ENCODE measurements at places on chromosomes 7 and 10.

- no peak for DNase-seq
Observed at GRCh38 chr10:21202776-21203462, 305.8 kb upstream of the NEBL start.

DNA sequence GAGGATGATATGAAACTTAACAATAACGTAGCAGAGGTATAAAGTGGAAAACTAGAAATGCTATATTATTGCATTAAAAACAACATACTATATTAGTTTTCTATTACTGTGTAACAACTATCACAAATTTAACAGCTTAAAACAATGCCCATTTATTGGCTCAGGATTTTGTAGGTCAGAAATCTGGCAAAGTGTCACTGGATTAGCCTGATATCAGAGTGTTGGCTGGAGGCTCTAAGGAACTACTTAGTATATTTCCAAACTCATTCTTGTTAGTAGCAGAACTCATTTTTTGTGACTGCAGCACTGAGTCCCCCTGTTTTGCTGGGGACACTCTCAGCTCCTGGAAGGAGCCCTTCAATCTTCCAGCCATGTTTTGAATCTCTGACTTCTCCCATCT is 306.8 kb downstream of the ETV1 start:
- no peak for DNase-seq

DNA sequence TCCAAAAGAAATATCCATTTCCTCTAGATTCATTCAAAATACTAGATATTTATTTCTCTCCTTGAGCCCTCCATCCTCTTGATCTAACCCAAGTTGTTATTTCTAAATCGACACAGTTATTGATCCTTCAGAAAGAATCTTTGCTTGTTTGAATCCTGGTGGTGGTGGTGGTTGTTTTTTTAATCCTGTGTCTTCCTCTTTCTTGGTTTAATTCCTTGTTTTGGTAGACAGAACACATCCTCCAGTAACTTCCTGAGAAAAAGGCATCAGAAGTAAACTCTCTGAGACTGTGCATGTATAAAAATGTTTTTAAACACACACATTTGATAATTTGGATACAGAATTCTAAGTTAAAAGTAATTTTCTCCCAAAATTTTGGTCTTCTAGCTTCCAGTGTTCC is 49.9 kb downstream of the SIRT1 start:
- no peak for DNase-seq

DNA sequence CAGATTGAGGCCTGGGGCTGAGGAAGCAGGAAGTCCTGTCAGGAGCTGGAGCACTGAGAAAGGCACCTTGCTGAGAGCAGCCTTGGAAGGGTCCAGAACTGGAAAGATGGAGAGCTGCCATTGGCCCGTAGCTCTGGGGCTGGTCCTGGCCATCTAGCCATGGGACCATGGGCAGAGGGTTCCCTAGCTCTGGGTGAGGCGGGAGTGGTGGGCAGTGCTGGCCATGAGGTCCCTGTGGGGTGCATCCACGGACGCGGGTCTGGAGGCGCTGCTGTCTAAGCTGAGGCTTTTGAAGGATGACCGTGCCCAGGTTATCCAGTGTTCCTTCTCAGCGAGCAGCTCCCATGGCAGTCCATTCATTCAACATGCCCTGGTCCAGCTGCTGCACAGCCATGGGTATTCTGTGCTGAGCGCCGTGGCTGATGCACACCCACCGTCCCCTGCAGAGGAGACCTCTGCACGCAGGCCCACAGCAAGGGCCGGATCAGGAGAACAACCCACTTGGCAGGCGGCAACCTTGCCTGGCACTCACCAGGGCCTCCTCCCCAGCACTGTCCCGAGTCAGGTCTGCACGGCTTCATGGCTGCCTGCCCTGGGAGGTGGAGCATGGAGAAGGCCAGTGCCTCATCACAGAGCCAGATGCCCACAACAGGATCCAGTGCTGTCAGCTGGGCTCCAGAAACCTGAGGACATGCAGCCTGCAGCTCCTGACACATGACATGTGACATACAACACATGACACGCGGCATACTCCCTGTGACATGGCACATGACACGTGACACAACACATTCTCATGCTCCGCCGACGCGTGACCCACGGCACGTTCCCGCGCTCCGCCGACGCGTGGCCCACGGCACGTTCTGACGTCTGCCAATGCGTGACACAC is 121.9 kb downstream of the INPP5A start:
- DNase-seq, result no peak

GRCh38 chr10:69645296-69646184 is 15.5 kb downstream of the FAM241B start:
- DNase-seq, result no peak

DNA sequence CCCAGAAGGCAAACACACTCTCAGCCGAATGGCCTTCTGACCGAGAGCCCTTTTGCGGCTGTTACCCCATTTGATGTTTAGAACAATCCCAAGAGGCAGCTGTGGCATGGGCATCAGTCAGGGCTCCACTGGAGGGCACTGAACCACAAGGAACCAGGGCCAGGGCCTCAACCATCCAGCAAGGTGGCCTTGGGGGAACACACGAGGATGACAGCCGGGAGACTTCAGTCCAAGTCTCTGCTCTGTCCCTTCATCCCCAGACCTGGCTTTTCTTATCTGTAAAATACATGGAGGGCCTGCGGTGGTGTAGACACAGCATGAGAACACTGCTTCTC is 63.6 kb upstream of the INSIG1 start:
- peak; percentile 18 for DNase-seq

DNA sequence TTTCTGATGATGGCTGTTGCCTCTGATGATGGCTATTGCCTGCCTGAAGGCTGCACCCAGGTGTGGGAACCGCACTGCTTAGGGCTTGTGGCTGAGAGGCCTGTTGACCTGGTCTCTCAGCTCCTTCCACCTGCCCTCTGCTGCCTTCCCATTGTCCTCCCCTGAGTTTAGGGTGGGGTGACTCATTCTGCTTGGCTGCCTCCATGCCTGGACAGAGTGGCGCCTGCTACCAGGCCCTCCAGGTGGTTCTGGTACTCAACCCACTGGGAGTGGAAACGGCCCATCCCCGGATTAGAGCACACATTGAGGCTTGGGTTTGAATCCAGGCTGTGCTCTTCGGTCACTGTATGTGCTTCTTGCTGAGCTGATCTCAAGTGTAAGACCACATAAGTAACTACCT is 120.6 kb downstream of the SEM1 start:
- no peak for DNase-seq

- no peak for DNase-seq
Observed at GRCh38 chr10:82092111-82092510, 217.1 kb downstream of the NRG3 start.

GRCh38 chr7:100604976-100605911 is 3.1 kb downstream of the PCOLCE start:
- DNase-seq, result peak; percentile 61

DNA sequence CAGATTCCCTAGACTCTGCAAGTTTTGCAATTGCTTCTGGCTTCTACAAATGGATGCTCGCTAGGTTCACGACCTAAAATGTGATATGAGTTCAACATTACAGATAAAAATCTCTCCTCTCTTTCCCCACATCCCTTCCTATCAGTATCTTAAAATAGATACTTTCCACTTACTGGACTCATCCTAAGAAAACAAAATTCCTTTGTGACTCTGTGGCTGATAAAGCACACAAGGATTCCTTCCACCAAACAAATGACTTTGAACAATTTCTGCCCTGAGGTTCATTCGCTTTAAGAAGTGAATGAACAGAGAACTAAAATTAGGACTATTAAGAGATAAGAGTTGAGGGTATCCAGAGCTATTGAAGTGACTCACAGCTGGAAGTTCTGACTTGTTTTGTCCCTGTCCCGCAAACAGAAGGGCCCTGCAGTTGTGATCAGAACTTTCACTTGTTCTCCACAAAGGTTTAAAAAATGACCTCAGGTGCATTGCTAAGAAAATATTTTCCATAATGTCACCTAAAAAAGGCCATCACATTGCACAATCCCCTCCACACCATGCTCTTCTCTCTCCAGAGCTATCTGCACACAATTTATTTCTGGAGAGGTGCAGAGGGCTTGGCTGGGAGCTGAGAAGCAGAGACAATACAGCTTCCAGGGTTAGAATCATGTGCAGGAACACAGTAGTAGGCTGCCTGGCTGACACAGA is 96.1 kb downstream of the PIP4K2A start:
- DNase-seq, result no peak

- DNase-seq, result no peak
Observed at GRCh38 chr10:122997864-122998263, 10.7 kb downstream of the IKZF5 start.

DNA sequence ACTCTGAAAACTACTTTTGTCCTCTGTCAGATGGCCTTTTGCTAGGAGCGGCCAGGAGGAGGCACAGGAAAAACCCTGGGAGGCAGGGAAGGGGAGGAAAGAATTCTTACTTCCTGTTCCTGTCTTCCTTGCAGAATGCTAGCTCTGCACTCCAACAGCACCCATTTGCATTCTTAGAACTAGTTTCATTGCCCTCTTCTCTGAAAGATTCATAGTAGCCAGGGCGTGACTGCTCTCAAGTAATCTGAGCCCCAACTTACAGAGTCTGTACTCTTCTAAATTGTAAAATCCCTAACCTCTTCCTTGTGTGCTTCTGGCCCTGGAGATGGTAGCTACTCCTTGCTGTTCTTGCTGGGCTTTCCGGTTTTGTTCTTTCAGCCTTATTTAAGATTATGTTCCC is 75.3 kb upstream of the STEAP1 start:
- DNase-seq, result no peak

DNA sequence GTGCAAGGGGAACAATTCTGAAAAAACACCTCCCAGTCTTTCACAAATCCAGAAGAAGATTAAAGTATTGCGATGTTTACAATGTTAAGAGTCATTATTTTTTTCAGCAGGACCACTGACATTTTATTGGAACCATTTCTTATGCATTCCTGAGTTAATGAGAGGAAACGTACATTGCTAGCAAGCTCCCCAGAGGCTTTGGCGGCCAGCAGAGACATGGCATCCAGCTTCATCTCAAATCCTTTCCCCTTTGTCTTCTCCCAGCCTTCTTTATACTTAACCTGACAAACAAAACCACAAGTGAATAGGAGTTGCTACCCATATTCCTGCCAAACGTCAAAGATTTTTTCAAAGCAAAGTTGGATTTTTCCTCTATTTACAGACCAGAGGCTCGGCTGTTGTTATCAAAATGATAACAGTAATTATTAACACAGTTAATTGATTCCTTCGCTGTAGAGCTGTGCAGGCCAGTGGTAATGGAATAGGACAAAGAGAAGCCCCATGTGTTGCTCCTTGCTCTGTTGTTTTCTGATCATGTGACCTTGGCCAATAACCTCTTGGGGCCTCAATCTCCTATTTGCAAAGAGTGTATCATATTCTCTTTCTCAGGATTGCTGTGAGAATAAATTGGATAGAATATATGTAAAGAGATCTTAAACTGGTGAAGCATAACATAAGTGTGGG is 32.0 kb downstream of the NRAP start:
- DNase-seq, result no peak

DNA sequence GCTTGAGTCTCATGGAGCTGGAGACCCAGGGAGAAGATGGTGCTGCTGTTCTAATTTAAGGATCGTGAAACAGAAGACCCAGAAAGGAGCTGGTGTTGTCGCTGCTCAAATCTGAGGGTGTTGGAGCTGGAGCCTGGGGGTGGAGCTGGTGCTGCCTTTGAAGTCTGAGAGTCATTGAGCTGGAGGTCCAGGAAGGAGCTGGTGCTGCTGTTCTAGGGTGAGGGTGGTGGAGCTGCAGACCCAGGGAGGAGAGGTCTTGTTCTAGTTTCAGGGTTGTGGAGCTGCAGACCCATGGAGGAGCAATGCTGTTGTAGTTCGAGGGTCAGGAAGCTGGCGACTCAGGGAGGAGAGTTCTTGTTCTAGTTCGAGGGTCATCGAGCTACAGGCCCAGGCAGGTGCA is 84.1 kb upstream of the ZNF479 start:
- DNase-seq, result no peak

DNA sequence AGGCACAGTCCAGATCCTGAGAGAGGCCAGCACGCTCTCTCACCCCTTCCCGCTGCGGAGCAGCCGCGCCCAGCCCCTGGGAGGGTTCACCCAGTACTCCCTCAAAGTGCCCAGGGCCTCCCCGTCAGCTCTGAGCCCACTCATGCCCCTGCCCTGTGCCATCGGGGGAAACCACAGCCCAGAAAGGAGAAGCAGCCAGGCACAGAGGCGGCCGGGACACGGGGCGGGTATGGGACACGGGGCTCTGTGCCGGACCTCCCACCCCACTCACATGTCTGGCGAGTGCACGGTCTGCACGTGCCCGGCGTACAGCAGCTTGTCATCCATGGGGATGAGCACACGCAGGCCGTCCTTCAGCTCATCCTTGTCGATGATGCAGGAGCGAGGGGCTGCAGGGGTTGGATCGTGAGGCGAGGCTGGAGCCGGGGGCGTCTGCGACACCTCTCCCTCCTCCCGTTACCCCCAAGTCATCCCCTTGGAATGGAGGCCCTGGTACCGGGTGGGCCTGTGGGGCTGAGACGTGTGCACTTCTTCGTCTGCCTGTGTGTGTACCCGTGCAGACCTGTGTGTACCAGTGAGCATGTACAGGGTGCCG is 38.2 kb downstream of the SLC29A4 start:
- no peak for DNase-seq

DNA sequence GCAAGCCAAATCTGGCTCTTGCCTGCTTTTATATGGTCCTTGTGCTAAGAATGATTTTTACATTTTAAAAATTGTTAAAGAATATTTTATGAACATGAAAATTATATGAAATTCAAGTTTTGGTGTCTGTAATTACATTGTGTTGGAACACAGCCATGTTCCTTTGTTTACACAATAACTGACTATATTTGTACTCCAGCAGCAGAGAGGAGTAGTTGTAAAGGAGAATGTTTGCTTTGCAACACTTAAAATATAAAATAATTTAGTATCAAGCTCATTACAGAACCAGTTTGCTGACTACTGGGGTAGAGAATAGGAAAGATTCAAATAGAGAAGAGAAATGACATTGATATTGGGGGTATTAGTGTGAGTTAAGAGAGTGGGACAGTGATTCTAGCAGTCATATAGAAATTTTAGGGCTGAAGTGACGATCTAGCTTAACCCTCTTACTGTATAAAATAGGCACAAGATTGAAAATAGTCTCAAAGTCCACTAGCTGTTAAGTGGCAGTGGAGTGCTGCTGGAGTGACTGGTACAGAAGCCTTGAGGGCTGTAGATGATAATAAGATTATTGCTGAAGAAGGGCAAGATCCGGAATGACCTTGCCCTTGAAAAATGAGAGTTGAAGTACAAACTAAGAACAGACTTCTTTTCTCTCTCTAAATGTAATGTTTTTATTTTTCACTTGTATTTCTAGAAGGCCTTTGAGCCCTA is 28.2 kb downstream of the SGPL1 start:
- no peak for DNase-seq

DNA sequence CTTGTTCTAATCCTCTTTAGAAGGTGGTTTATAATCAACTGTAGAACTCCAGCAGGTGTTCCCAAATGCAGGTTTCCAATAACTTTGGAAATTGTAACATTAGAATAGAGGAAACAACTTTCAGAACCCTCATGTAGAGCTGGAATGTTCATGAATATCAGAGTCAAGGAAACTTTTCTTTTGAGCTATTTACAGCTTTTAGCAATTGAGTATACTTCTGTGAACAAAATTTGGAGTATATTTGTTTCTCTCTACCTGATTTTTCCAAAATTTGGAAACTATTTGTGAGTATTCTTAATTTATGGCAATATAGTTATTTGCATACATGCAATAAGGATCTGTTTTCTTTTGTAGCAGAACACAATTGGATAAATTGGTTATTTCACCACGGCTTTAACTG is 2.8 kb upstream of the CFAP43 start:
- no peak for DNase-seq
